ENCODE measurements at places on chromosomes 2 and 18. TPM values are rescaled to one million over a fixed set of nuclear protein-coding genes. Genes with fewer than 3 reads are reported as not detected.

DNA sequence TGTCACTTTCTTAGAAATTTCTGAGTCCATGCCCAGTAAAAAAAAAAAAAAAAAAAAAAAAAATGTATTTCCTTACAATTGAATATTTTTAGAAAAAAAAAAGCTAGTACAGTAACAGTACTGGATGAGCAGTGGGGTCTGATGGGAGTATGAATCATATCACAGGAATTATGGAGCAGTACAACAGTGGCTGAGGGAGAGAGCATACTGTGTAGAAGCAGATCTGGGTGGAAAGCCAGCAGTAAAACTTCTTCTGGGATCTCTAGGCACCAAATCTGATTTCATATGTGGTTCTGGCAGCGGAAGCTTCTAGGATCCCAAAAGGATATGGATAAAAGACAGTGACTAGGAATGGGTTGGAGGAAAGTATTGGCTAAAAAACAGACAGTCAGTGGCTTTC lies 414.9 kb upstream of the FSHR start:
- no peak for DNase-seq

GRCh38 chr2:202069170-202070067 lies 3.6 kb upstream of the KIAA2012 start:
- no peak for DNase-seq

DNA sequence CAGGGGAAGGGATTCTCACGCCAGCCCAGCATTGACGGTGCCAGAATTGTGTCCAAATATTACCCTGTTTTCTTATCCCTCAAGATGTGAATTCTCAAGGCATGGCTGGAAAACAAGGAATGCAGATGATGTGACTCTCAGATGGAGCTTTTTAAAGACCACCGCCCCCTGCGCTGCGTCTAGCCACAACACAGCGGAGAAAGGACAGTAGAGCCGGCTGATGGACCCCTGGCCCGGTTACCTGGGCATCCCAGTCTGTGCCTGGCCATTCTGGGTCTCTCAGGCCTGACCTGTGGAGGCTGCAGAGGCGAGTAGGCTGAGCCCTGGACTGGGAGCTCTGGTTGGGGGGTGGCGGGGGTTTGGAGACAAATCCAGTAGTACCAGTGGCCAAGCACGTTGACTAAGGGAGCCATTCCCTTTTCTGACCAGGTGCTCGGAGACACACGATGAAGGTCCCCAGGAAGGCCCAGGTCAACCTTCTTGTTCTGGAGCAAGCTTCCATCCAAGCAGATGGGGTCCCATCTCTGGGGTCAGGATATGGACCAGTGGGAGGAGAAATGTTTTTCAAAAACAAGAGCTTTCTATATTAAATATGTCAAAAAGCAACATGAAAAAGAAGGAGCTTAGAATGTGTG lies 5.3 kb downstream of the CAPN13 start:
- no peak for DNase-seq

DNA sequence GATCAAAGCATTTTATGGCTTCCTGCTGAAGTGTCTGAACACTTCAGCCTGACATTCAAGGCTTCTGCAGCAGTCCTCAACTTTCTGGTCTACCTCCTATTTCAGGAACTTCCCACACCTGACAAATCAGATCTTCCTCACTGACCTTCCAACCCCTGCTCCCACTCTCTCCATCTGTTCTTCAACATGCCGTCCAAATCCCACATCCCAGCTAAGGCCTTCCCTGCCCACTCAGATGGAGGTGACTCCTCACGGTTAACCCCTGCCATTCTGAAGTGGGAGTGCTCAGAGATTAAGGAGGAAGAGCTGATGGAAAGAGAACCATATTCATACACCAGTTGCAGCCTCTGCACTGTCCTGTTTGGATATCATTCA lies 104.8 kb downstream of the POLR1A start:
- no peak for DNase-seq

- DNase-seq, result no peak
These were observed 86.8 kb upstream of the SPHKAP start for GRCh38 chr2:228268301-228268700.

GRCh38 chr2:46246790-46247189 lies 50.4 kb upstream of the EPAS1 start:
- DNase-seq, result no peak

- DNase-seq, result no peak
These were observed 33.2 kb upstream of the SLC40A1 start for GRCh38 chr2:189613650-189614420.

DNA sequence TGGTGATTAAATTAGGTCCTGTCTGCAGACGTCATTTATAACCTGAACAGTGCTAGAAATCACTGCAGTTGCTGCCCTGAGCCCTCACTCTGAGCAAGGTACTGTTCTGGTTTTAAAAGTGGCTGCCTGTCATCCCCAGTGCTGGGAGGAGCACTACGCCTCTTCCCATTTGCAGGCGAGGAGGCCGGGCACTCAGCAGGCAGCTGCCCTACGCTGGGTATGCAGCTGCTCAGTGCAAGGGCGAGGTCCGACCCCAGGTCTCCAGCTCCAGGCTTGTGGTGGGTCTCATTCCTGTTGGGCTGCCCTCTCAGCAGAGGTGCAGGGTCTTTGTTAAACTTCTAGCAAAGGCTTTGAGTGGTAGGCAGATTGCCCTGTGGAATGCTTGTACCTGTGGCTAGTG lies 15.7 kb downstream of the CNDP2 start:
- peak; percentile 29 for DNase-seq

DNA sequence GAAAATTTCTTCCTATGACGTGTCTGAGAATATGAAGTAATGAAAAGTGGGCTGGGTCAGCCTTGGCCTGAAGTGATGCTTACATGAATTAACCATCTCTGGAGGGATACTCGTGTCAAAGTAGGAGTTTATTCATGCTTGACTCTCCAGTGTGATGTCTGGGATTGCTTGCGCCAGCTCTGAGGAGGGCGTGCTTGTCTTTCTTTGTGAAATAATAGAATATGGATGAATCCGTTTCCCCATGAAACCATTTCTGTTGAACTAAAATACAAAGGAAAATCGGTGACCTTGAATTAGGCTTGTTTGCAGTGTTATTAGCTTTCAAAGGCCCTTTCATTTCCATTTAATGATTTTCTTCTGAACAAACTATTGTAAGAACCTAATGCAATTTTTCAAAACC lies 77.9 kb downstream of the EML6 start:
- no peak for DNase-seq

DNA sequence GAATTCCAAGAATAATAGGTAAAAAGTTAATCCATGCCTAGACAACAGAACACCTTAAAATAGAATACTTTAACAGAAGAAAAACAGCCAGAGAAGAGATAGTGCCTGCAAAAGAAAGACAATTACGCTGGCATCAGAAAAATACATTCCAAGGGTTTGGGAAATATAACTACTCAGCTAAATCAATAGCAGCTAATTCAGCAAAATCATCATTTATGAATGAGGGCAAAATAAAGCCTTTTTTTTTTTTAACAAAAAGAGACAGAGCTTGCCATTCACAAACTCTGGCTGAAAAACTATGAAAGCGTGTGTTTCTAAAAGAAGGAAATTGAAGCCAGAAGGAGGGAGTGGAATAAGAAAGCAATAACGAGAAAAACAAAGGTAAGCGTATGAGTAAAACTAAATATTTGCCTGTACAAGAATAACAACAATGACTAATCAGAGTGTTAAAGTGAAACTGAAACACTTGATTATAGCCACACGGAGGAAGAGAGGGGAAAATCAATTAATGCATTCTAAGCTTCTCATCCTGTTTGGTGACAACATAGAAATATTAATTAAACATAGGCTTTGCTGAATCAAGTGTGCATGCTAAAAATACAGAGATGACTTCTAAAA lies 90.2 kb downstream of the EHD3 start:
- DNase-seq, result no peak

DNA sequence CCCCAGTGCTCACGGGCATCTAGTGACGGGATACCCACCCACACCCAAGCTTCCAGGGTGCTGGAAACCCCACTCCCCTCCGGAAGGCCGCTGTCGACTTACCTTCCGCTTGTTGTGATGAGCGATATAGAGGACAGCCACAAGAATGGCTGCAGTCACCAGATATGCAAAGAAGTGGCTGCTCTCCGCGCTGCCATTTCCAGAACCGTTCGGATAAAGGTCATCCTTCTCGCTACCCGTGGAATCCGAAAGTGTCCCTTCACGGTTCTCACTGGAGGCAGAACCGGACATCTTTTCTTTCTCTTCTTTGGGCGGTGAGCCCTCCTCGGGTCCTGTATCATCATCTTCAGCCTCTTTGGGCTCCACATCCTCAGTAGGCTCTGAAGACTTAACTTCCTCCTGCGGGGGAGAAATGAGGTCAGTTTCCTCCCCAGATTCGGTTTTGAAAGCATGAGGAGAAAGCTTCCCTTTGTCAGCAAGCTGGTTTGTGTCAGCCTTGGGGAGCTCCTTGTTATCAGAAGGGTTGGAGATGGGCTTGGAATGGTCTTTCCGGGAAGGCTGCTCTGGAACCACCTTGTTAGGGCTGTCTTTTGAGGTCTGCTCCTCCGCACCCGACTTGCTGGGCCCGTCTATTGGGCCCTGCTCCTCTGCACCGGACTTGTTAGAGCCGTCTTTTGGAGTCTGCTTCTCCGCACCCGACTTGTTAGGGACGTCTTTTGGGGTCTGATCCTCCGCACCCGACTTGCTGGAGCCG lies 1.2 kb downstream of the TGOLN2 start:
- no peak for DNase-seq

DNA sequence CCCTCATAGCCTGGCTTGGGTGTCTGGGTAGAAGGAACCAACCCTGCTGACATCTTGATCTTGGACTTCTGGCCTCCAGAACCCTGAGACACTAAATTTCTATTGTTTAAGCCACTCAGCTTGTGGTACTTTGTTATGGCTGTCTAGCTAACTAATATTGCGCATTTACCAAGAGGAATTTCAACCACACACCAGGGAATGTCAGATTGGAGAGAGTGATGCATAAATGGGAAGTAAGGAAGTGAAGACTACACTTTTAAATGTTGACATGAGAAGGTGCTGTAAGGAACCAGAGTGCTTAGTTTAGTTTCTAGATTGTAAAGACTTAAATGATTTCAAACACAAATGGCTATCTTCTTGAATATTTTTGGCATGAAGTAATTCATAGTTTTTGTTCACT lies 98.9 kb upstream of the ITGB6 start:
- no peak for DNase-seq

GRCh38 chr2:64807417-64807816 lies 153.7 kb upstream of the SERTAD2 start:
- DNase-seq, result no peak

GRCh38 chr2:18284331-18284730 lies 276.1 kb downstream of the RDH14 start:
- no peak for DNase-seq

- DNase-seq, result no peak
These were observed 46.8 kb upstream of the SPOPL start for GRCh38 chr2:138454761-138455160.

DNA sequence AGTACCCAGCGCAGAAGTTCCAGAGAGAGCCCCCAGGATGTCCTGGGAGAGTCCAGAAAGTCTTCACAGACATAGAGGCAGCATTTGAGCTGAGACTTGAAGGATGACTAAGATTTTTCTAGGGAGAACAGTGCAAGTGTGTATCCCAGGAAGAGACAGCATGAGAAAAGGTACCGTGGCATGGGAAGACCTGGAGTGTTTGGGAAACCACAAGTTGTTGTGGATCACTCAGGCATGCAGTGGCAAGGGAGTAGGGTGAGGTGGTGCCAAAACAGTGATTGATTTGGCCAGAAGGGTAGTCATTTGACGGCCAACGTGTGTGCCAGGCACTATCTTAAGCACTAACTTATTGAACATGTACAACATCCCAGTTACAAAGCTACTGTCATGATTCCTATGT lies 24.5 kb upstream of the KCNK3 start:
- DNase-seq, result peak; percentile 28

DNA sequence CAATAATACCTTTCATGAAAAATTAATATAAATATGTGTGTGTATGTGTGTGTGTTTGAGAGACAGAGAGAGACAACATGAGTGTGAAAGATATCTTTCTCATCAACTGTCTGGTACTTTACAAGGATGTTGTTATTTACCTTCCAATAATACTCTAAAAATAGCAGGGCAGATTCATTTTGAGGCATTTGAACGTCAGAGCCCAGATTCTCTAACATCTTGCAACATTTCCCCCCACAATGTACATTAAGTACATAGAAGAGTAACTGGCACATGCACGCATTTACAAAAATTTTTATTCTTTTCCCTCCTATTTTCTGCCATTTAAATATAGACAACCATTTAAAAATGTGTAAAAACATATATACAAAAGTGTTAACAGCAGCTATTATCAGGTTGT lies 100.9 kb downstream of the PID1 start:
- no peak for DNase-seq

DNA sequence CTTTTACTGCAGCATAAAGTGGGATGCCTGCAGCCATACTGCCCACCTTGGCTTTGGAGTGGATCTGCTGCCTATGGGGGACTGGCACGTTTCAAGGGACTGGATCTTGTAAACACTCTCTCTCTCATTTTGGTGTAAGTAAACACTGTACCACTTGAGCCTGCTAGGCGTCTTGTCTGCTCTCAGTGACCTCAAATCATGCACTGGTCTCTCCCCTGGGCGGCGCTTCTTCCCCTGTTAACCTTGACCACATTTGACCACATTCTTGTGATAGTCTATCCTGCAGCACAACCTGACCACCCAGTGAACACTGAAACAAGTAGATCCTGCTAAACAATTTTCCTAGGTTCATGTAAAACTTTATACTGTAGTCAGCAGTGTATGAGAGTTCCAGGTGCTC lies 82.6 kb upstream of the HNMT start:
- no peak for DNase-seq

GRCh38 chr18:39380186-39380725 lies 1814.7 kb upstream of the CELF4 start:
- DNase-seq, result no peak

GRCh38 chr2:29014811-29015421 lies 33.8 kb downstream of the TOGARAM2 start:
- DNase-seq, result no peak

- no peak for DNase-seq
These were observed 324.0 kb downstream of the GALNT13 start for GRCh38 chr2:154195644-154196195.

- DNase-seq, result no peak
These were observed 272.5 kb upstream of the PXDN start for GRCh38 chr2:2016651-2017311.

The GALNT3 gene
- total RNA-seq, result 0.83 TPM

The HJURP gene
- total RNA-seq, result 1.5 TPM

The ITPRIPL1 gene
- not detected for total RNA-seq

The GRB14 gene
- total RNA-seq, result 19.8 TPM

The SS18 gene
- 89.2 TPM for total RNA-seq

The IHH gene
- not detected for total RNA-seq

The CIB4 gene
- not detected for total RNA-seq

The MAP3K19 gene
- total RNA-seq, result not detected

The SULT1C4 gene
- 7.2 TPM for total RNA-seq

The ABCB11 gene
- not detected for total RNA-seq

The MRPL30 gene
- 39.1 TPM for total RNA-seq

All from sigmoid colon (tissue), 7 donors.